Stimulated activated CD4-positive, alpha-beta T cell treated with anti-CD3 and anti-CD28 coated beads, Interleukin-12 subunit alpha, Interleukin-12 subunit beta, amount 100 ng/mL, for 24 hours (primary cell): ENCODE measurements at places on chromosomes 4 and X.

DNA sequence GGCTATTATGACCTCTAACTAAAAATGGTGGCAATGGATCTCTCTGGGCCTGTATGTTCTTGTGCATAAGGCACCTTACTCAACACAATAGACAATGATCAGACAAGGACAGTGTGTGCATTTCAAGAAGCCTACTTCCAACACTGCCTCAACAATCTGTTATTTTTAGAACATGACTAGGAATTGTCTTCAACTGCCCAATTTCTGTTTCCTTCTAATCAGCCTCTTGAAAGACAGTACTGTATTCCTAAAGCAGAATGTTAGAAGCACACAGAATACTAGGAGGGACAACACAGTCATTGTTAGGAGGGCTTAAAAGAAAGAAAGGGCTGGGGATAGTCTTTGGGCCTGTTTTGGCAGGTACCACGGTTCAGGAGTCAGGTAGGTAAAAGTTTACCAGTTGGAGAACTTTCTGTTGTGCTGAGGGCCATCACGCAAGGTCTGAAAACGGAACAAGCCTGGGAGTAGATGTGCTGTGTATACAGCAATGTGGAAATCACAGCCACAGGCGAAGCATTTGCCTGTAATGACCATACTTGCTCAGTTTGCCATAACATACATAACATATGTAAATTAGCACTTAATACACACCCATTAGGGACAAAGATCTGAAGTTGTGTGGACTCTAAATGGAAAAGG, 100.8 kb upstream of the ATXN3L start:
- no peak for DNase-seq

DNA sequence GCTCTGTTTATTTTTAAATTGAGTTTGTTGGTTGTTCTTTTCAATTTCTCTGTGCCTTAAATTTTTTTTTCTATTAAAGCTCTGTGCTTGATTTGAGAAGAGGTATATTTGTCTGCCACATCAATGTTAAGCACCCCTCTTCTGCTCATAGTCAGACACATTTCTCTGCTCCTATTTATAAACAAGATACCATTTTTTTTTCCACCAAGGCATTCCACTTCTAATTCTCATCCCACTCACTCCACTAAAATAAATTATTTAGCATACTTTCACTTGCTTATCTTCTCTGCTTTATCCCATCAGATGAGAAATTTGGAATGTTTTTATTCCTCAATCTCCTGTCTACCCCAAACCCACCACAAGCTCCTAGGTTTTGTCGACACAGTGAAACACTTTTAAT, 127.0 kb upstream of the PDE5A start:
- DNase-seq, result no peak

DNA sequence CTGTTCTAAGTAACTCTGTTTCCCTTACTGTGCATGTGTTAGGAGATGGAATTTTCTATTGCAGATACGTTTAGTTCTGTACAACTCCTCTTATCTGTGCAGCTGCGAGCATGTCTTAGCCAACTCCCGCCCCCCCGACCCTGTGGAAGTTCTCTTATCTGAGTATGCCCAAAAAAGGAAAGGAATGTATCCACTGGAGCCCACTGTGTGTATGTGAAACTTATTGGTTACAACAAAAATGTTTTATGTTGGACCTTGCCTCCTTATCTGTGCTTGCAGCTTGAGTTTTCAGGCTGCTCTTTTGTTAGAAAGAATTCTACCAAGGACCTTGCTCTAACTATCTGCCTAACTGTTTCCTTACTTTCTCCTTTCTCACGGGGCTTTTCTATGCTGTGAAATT, 24.2 kb upstream of the DCAF8L2 start:
- no peak for DNase-seq

GRCh38 chrX:107675823-107676555, 47.7 kb downstream of the PRPS1 start:
- DNase-seq, result no peak
